Activated CD8-positive, alpha-beta memory T cell treated with anti-CD3 and anti-CD28 coated beads, Interleukin-2, amount 10 ng/mL, durations not matched to agents 7 days and 5 days (primary cell): ENCODE measurements at places on chromosomes 3 and 15.

- H3K36me3 ChIP-seq: no peaks in the 10 kb centered on the region
- no peak overlapping the region for H3K4me3 ChIP-seq
- no peaks in the 10 kb centered on the region for H3K27me3 ChIP-seq
- H3K4me1 ChIP-seq: peaks cover 8% of the 10 kb centered on the region
- no peak overlapping the region for H3K27ac ChIP-seq
- DNase-seq: no peak
Measured at GRCh38 chr3:127698286-127698685, 25.5 kb downstream of the ABTB1 start.

- no peak overlapping the region for H3K4me3 ChIP-seq
- no peak for DNase-seq
- no peaks in the 10 kb centered on the region for H3K4me1 ChIP-seq
- no peaks in the 10 kb centered on the region for H3K36me3 ChIP-seq
Measured at GRCh38 chr3:85427467-85427866, 468.7 kb downstream of the CADM2 start.

- H3K4me3 ChIP-seq: peak overlapping the region; percentile 68
- no peaks in the 10 kb centered on the region for H3K27me3 ChIP-seq
- H3K27ac ChIP-seq: peak overlapping the region; percentile 96
- DNase-seq: no peak
- peaks cover 2% of the 10 kb centered on the region for H3K36me3 ChIP-seq
Measured at GRCh38 chr15:41894251-41894790, 468 bp upstream of the SPTBN5 start.

GRCh38 chr15:57320631-57321220 lies 55.6 kb upstream of the CGNL1 start:
- no peaks in the 10 kb centered on the region for H3K27me3 ChIP-seq
- peaks cover 2% of the 10 kb centered on the region for H3K4me1 ChIP-seq
- H3K27ac ChIP-seq: no peak overlapping the region

DNA sequence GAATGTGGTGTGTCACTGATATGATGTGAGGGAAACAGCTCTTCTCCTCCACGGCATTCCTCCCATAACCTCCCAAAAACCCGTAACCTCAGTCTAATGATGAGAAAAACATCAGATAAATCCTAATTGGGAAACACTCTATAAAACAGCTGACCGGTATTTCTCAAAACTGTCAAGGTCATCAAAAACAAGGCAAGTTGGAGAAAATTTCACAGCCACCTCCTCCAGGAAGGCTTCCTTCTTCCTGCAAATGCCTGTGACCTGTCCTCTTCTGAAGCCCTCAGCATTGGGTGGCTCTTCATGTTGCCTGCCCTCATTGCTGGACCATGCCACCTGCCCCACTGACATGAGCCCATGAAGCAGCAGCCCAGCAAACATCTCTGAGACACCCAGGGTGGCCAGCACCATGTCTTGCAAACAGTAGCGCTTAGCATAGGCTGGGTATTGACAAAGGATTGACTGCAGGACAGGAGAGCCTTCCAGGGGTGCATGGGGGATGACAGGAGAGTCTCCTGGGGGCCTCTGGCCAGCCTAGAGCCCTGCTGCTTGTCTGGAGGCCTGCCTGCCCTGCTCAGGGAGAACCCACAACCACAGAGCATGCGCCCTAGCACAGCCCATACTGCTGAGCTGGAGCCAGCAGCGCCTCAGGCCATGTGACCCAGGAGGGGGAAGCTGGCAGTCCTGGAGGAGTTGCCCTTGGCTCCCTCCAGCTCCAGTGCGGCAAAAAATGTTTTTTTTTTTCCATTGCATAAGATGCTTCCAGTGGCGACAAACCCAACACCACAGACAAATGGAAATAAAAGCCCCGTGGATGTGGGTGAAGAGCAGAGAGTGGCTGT lies 49.7 kb downstream of the XXYLT1 start:
- no peaks in the 10 kb centered on the region for H3K27me3 ChIP-seq
- H3K4me3 ChIP-seq: no peak overlapping the region
- no peaks in the 10 kb centered on the region for H3K4me1 ChIP-seq
- DNase-seq: peak; percentile 25
- H3K27ac ChIP-seq: no peak overlapping the region
- H3K36me3 ChIP-seq: peaks cover 8% of the 10 kb centered on the region

DNA sequence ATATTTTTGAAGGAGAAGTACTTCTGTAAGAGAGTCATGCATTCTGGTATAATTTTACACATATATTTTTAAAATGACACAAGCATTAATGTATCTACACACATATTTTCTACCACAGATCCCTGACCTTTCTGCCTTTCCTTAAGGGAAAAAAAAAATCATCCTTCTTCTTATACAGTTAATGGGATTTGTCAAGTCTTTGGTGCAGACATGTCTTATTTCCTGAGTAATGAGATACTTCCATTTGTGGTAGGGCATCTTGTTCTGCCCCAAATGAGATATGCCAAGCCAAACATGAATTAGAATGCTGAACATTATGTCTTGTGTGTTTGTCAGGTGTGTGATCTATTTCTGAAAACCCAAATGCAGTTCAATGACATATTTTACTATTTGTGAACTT lies 329.9 kb downstream of the RBMS3 start:
- H3K36me3 ChIP-seq: no peaks in the 10 kb centered on the region
- DNase-seq: no peak
- H3K27ac ChIP-seq: no peak overlapping the region
- no peak overlapping the region for H3K4me3 ChIP-seq
- H3K4me1 ChIP-seq: no peaks in the 10 kb centered on the region
- no peaks in the 10 kb centered on the region for H3K27me3 ChIP-seq

GRCh38 chr3:32480604-32481003 lies 22.0 kb downstream of the CMTM6 start:
- peaks cover 54% of the 10 kb centered on the region for H3K36me3 ChIP-seq
- peaks cover 16% of the 10 kb centered on the region for H3K4me1 ChIP-seq
- H3K27me3 ChIP-seq: no peaks in the 10 kb centered on the region

DNA sequence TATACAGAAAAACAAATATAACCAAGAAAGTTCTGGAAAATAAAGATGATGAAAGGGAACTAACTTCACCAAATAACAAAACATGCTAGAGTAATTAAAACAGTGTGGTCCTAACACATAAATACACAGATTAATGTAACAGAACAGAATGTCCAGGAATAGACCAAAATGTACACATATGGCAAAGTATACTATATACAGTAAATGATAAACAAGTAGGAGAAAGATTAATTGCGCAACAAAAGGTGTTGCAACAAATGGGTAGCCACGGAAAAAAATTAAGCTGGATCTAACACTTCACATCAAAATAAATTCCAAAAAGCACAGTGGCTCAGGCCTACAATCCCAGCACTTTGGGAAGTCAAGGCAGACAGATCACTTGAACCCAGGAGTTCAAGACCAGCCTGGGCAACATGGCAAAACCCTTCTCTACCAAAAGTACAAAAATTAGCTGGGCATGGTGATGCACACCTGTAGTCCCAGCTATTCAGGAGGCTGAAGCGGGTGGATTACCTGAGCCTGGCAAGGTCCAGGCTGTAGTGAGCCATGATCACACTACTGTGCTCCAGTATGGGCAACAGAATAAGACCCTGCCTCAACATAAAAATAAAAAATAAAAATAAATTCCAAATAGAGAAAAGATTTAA lies 19.8 kb downstream of the SCAP start:
- DNase-seq: no peak
- H3K4me1 ChIP-seq: peaks cover 3% of the 10 kb centered on the region
- no peak overlapping the region for H3K4me3 ChIP-seq
- H3K27ac ChIP-seq: no peak overlapping the region
- H3K27me3 ChIP-seq: no peaks in the 10 kb centered on the region

- no peak overlapping the region for H3K4me3 ChIP-seq
- no peaks in the 10 kb centered on the region for H3K36me3 ChIP-seq
- no peaks in the 10 kb centered on the region for H3K4me1 ChIP-seq
- no peak overlapping the region for H3K27ac ChIP-seq
Measured at GRCh38 chr3:66083096-66083678, 44.5 kb upstream of the MAGI1 start.

GRCh38 chr3:14857506-14857905 lies 38.7 kb downstream of the FGD5 start:
- no peak for DNase-seq
- H3K27me3 ChIP-seq: peaks cover 39% of the 10 kb centered on the region
- no peaks in the 10 kb centered on the region for H3K4me1 ChIP-seq

DNA sequence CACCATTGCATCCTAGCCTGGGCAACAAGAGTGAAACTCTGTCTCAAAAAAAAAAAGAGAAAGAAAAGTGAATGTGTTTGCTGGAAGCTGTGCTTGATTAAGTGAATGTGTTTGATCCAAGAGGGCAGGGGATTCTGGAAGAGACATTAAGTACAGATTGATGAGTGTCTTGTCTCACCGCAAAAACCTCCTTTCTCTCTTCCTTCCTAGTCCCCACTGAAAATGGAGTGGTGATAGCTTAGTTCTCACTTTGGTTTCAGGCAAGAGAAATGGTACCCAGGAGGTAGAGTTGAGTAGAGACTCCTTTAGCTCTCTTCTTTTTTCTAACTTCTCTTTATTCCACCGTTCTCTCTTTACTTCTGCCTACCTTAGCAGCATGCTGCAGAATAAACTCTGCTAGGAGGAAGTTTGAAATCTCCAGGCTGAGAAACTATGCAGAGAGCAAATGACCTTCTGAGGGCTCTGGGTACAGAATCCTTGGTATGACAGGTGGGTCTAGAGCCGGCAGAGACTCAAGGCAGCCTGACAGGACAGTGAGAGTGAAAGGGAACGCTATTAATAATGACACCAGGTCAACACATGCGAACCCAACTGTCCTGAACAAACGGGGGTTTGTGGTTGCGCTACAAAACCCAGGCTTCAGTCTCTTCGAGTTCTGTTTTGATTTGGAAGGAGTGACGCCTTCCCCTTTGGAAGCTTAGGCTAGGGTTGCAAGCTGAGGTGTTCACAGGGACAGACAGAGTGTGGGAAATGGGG lies 74.9 kb downstream of the SMAD3 start:
- H3K27ac ChIP-seq: no peak overlapping the region
- H3K4me3 ChIP-seq: no peak overlapping the region
- DNase-seq: no peak
- peaks cover 80% of the 10 kb centered on the region for H3K4me1 ChIP-seq

DNA sequence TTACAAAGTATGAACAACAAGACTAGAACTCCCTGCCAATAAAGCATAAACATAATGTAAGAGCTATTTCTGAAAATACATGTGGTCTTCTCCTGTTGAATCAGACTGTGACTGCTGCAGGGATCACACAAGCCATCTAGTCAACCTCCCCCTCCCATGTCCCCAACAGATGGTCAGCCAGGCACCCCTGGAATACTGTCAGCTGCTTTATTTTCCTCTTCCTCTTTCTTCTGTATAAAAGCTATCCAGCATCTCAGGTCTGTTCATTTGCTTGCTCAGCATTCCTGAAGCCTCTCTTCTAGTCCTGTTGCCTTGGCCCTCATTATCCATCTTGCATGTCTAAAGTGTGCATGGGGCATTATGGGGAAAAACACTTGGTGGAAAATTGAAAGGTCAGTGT lies 6.5 kb upstream of the MINDY4B start:
- no peak for DNase-seq
- H3K27ac ChIP-seq: no peak overlapping the region
- H3K36me3 ChIP-seq: no peaks in the 10 kb centered on the region
- peaks cover 46% of the 10 kb centered on the region for H3K27me3 ChIP-seq
- H3K4me1 ChIP-seq: no peaks in the 10 kb centered on the region
- no peak overlapping the region for H3K4me3 ChIP-seq

- no peaks in the 10 kb centered on the region for H3K27me3 ChIP-seq
- no peaks in the 10 kb centered on the region for H3K36me3 ChIP-seq
- H3K4me1 ChIP-seq: no peaks in the 10 kb centered on the region
- H3K27ac ChIP-seq: no peak overlapping the region
- DNase-seq: no peak
- H3K4me3 ChIP-seq: no peak overlapping the region
Measured at GRCh38 chr3:147760085-147760484, 350.9 kb downstream of the ZIC1 start.

DNA sequence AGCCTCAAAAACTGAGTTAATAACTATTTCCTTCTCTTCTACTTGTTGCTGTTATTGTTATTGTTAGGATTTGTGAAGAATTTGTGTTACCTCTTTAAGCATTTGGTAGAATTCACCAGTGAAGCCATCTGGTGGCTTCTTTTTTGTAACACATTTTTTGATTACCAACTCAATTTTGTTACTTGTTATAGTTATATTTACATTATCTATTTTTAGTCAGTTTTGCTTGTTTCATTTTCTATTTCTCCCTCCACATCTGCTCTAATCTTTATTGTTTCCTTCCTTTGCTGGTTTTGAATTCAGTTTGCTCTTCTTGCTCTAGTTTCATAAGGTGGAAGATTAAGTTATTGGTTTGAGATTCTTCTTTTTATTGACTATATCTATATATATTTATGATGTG lies 3.7 kb upstream of the SLC9C1 start:
- no peaks in the 10 kb centered on the region for H3K27me3 ChIP-seq
- H3K4me3 ChIP-seq: peak overlapping the region; percentile 60
- H3K36me3 ChIP-seq: peaks cover 7% of the 10 kb centered on the region
- no peak for DNase-seq
- peaks cover 34% of the 10 kb centered on the region for H3K4me1 ChIP-seq

DNA sequence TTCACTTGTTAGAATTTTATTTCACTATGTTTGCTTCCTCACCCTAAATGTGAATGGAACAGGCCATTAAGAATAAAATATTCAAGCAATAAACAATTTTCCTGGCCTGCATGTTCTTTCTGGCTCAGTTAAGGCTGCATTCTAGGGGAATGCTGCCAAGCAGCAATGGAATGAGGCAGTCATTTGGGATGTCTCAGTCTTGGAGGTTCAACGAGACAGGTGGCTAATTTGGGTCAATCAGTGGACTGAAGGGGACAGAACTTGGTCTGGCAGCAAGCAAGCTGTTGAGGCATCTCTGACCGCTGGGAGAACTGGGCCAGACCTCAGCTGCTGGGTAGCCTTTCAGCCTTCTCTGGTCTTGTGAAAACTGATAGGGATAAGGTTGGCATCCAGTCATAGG lies 241.6 kb downstream of the NLGN1 start:
- no peak overlapping the region for H3K27ac ChIP-seq
- no peaks in the 10 kb centered on the region for H3K4me1 ChIP-seq
- H3K36me3 ChIP-seq: no peaks in the 10 kb centered on the region
- H3K4me3 ChIP-seq: no peak overlapping the region
- no peaks in the 10 kb centered on the region for H3K27me3 ChIP-seq
- DNase-seq: no peak

- H3K4me1 ChIP-seq: no peaks in the 10 kb centered on the region
- H3K27ac ChIP-seq: no peak overlapping the region
- H3K36me3 ChIP-seq: no peaks in the 10 kb centered on the region
- no peak overlapping the region for H3K4me3 ChIP-seq
Measured at GRCh38 chr3:39783680-39784079, 25.7 kb upstream of the MYRIP start.

GRCh38 chr3:178078953-178079352 lies 457.3 kb upstream of the KCNMB2 start:
- peaks cover 3% of the 10 kb centered on the region for H3K4me1 ChIP-seq
- no peak overlapping the region for H3K27ac ChIP-seq
- H3K4me3 ChIP-seq: no peak overlapping the region
- no peaks in the 10 kb centered on the region for H3K27me3 ChIP-seq
- DNase-seq: no peak
- no peaks in the 10 kb centered on the region for H3K36me3 ChIP-seq

- peaks cover 6% of the 10 kb centered on the region for H3K36me3 ChIP-seq
- peak overlapping the region; percentile 99 for H3K4me3 ChIP-seq
- peaks cover 39% of the 10 kb centered on the region for H3K4me1 ChIP-seq
- peak overlapping the region; percentile 92 for H3K27ac ChIP-seq
- peaks cover 2% of the 10 kb centered on the region for H3K27me3 ChIP-seq
- peak; percentile 58 for DNase-seq
Measured at GRCh38 chr15:77418966-77419835, 703 bp downstream of the PEAK1 start.

- no peak overlapping the region for H3K27ac ChIP-seq
- no peaks in the 10 kb centered on the region for H3K36me3 ChIP-seq
- peaks cover 9% of the 10 kb centered on the region for H3K4me1 ChIP-seq
- DNase-seq: no peak
Measured at GRCh38 chr15:66617137-66618090, 51.6 kb upstream of the LCTL start.
